KBM-7 (cell line): ENCODE measurements at places on chromosomes 1 and 21.

DNA sequence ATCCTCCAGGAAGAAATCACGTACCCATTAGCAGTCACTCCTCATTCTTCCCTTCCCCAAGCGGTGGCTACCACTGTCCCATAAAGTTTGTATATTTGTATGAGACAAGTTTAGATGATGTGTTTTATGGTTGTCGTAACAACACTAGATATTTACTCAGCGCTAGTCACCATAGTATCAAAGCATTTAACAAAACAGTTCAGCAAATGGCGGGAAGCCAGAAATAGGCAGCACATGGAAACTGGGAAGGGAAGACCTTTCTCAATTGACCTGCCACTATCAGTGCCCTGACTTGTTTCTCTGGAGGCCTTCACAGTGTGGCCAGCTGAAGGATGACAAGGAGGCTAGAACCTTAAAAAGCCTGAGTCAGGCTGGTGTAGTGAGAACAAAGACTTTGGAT is 31.1 kb downstream of the CNST start:
- no peak for DNase-seq

DNA sequence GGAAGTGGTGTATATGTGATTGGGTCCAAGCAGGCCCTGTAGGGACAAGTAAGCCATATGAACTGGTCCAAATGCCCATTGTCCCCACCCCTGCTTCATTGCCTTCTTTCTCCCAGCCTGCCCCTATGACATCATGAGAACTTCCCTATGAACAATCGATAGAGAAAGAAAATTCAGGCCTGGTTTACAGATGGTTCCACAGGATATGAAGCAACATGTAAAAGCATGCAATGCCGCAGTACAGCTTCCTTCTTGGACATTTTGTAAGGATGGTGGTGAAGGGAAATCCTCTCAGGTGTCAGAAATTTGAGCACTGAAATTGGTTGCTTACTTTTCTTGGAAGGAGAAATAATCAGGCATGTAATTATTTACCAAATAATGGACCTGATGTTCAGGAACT is 581.7 kb downstream of the MRPL39 start:
- DNase-seq, result no peak

GRCh38 chr1:118783095-118783758 is 204.9 kb downstream of the TBX15 start:
- no peak for DNase-seq

- DNase-seq, result no peak
Observed at GRCh38 chr1:162056579-162056978, 12.9 kb upstream of the NOS1AP start.

- no peak for DNase-seq
Observed at GRCh38 chr1:231178970-231179369, 17.1 kb downstream of the TRIM67 start.

DNA sequence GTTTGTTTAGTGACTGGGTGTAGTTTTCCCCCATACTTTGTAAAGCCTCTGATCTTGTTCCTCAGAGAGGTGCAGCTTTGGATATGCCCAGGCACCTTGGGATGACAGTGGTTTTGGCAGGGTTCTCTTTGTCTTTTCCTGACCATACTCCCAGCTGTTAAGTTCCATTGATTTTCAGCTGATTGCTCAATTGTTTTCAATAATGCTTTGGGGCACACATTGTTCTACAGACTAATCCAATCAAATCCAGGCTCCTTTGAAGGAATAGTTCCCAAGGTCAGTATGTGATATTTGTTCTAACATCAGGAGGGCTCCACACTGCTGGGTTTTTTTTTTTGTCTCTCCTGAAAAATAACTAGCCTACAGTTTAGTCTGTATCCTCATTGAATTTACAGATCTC is 24.8 kb downstream of the PPP2R5A start:
- no peak for DNase-seq

GRCh38 chr1:198543670-198544260 is 3.3 kb upstream of the ATP6V1G3 start:
- peak; percentile 27 for DNase-seq

- DNase-seq, result no peak
Observed at GRCh38 chr1:53325326-53326087, 2.4 kb downstream of the LRP8 start.

DNA sequence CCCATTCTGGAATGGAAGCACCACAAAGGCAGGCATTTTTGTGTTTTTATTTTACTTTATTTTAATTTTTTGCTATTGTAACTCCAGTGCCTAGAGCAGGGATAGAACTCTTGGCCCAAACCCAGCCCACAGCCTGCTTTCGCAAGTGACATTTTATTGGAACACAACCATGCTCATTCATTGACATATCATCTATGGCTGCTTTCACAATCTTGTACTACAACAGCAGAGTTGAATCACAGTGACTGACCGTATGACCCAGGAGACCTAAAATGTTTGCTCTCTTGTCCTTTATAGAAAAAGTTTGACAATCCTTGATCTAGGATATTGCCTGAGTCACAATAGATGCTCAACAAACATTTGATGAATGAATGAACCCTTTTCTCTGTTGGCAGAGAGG is 83.9 kb upstream of the ATP1A1 start:
- DNase-seq, result no peak

DNA sequence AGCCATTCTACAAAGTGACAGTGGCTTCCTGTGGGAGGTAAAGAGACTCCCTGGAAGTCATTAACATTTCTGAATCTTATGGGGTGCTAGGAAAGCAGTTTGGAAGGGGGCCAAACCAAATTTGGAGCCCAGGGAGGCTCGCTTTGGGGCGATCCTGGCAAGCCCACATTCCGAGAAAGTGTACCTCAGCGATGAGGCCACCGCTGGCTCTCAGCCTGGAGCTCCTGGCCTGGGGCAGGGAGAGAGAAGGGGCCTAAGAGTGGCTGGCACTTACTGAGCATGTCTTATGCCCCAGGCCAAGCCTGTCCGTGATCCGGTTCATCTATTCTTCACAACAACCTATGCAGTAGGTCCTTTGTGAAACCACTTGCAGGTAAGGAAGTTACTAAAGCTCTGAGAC is 98.8 kb downstream of the CCDC185 start:
- DNase-seq, result no peak

- DNase-seq, result no peak
Observed at GRCh38 chr1:16156848-16157495, 1.1 kb upstream of the EPHA2 start.

- DNase-seq, result no peak
Observed at GRCh38 chr1:25553749-25554429, 10.5 kb downstream of the LDLRAP1 start.

DNA sequence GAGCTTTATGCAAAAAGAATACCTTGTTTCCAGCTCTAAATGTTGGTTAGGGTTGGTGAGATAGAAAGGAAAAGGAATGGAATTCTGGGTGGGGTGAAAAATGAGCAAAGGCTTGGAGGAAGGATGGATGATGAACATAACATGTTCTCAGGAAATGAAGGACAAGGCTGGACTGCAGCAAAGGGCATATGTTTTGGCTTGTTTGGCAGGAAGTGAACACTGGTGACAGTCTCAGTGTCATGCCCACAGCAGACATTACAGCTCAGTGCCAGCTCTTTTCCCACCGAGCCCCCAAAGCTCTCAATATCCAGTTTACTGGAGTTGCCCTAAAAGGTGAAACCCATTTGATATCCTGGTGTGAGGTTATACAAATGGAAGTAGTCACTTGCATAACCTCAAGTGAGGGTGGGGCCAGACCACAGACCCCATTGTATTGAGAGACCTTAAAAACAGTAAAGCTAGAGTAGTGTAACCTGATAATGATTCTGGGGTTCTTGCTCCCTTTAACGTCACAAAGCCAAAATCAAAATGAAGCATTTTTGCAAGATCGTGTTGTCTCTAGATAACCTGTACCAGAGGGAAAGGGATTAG is 270.6 kb downstream of the NFIA start:
- DNase-seq, result no peak

DNA sequence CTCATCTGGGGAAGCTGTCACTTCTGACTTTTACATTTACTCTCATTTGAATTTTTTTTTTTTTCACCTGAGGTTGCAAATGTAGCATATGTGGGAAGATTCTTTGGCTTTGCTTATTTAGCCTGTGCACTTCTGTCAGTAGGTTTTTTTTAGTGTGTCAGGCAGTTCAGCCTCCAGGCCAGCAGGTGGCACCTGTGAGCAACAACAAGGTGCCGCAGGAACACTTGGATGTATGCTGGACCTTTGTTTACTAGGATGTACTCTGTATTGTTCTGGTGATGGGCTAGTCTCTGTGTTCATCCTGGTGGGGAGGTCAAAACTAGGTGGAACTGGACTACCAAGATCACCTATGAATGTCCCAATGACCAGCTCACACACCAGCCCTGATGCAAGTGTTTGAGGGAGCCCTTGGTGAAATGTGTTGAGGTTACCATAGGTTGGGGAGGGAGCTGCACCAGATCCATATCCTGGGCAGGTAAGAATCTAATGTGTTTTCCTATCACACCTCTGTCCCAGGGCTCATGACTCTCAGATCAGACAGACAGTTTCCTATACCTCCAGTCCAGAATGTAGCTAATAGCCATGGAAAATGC is 618.2 kb downstream of the BRINP3 start:
- peak; percentile 44 for DNase-seq

DNA sequence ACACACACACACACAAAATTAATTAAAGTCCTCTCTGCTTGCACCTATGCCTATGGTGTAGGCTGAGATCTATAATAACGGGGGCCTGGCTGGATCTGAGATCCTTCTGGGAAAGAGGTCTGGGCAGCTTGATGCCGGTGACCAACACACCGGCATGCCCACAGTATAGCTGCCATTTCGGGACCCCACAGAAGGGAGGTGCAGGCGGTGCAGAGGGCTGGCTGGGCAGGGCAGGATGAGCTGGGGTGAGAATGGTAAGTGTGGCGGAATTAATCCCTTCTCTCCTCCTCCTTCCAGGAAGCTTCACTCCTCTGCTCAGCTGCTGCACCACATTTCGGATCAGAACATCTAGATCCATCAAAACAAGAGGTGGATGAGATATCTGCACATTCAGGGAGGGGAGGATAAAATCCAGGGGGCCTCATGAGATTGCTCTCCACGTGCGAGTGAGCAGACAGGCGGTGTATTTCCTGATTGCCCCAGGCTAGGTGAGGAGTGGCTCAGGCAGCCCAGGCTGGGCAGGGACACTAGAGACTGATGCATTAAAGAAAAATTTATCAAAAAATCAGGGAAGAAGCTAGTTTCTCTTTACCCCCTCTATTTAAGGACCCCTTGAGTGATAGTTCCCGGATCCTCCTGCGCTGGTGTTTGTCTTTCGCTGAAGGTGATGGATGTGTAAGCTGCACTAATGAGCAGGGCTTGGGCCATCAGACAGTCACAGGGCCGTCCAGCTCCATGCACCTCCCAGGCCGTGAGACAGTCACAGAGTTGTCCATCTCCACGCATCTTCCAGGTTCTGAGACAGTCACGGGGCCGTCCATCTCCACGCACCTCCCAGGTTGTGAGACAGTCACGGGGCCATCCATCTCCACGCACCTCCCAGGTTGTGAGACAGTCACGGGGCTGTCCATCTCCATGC is 449.9 kb downstream of the PTPRU start:
- no peak for DNase-seq

DNA sequence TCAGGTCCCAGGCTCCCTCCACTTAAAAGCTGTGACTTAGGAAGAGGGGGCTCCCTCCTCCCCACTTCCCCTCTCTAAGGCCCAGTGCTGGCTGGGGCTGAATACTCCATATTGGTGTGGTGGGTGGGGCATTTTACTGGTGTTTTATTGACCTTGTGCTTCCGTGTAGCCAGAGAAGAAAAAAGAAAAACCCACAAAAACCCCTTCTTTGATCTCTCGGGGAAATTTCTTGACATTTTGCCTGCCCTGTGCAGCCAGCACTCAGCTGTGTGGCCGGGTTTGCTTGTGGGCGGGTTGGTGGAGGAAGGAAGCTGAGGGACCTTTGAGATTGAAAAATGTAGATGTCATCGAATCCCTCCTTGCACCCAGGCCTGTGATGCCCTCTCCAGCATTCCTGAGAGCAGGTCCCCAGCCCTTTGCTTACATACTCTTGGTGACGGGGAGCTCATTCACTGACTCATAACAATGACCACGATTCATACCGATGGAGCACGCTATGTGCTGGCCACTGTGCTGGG is 24.8 kb downstream of the TNFRSF8 start:
- DNase-seq, result peak; percentile 69

DNA sequence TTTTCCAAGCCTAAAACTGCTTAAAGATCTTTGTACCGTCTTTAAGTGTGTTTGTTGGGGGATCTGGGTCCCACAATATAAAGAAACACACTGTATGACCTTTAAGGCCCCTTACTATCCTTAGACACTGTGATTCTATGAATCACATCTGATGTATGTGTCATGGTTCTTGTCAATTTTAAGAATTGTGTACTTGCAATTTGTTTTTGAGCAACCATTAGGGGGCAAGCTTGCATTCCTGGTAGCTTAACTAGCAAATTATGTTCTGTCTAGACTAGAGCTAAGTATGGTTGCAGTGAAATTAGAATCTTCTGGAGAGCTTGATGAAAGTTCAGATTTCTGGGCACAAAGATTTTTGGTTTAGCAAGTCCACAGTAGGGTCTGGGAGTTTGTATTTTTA is 219.5 kb downstream of the TPR start:
- DNase-seq, result peak; percentile 17

GRCh38 chr1:26993237-26994019 is at the start of gene TRNP1:
Gene TRNP1, plus strand, starts transcription at chr1:26993692. Its CDS starts 95 bp downstream, at chr1:26993787.
- peak; percentile 73 for DNase-seq

- no peak for DNase-seq
Observed at GRCh38 chr1:191876631-191877030, 281.6 kb upstream of the RGS18 start.

GRCh38 chr1:211932231-211932932 is 101.8 kb upstream of the LPGAT1 start:
- DNase-seq, result no peak

DNA sequence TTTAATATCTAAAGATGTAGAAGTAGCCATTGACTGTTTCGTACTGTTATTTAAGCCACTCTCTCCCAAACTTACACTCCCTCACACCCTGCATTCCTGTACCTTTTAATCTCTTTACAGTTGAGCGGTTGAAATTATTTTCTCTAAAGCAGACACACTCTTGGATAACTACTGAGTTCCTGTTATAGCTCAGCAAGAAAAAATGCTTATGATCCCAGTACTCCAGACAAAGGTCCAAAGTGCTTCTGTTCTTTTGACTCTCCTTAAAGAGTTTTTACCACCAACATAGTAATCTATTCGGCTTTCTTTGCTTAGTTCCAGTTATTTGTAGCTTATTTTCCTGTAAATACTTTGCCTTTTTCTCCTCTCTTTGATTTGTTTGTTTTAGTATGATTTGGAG is 100.1 kb downstream of the ATF6 start:
- DNase-seq, result no peak

DNA sequence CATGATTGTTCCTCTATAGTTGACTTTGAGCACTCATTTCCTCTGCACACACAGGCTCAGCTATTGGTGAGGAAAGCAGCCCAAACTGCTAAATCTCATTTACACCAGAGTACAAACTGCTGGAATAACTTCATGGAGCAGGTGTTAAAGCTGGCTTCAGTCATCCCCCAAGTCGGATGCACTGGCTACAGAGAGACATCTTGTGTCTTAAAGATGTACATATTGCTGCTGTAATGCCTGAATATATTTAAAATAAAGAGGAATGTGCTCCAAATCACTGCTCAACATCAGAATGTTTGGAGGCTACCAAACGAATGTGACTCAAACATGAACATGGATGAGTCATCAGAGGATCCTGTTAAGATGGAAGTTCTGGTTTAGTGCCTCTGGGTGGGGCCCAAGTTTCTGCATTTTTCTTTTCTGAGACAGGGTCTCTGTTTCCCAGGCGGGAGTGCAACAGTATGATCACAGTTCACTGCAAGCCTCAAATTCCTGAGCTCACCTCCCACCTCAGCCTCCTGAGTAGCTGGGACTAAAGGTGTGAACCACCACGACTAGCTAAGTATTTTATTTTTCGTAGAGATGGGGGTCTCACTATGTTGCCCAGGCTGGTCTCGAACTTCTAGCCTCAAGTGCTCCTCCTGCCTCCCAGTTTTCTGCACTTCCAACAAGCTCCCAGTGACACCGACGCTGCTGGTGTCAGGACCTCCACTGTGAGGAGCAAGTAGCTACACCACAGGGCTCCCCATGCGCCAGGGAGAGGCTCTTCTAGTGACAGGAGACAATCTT is 79.0 kb upstream of the KRTAP19-8 start:
- no peak for DNase-seq
